Activated T-helper 2 cell treated with anti-CD3 and anti-CD28 coated beads, Interferon-gamma antibody, Interleukin-2, Interleukin-4, amounts not matched to agents 10 μg/mL and 5 μg/mL and 100 μg/mL, durations not matched to agents 14 hours and 24 hours and 36 hours (primary cell): ENCODE measurements at places on chromosomes 1 and 21.

- no peak for DNase-seq
- H3K27ac ChIP-seq: no peak overlapping the region
- H3K4me1 ChIP-seq: no peaks in the 10 kb centered on the region
- H3K4me3 ChIP-seq: no peak overlapping the region
Observed at GRCh38 chr1:78071696-78072095, 25.9 kb downstream of the GIPC2 start.

DNA sequence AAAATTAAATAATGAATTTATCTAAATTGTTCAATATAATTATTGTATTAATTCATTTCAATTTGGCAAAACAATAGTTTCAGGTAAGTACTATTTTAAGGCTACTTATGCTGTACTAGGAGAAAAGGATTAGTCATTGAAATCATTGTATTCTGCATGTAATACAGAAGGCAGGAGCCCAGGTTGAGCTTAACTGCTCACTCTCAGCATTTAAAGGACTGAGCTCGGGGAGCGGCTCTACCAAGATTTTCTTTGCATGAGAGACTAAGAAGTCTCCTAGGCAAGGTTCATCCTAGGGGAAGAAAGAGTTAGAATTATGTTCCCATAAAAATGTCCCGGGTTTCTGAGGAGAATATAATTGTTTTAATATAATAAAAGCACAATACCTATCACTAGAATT lies 112.5 kb downstream of the CYYR1 start:
- no peaks in the 10 kb centered on the region for H3K36me3 ChIP-seq
- peaks cover 5% of the 10 kb centered on the region for H3K4me1 ChIP-seq
- no peak overlapping the region for H3K27ac ChIP-seq
- no peaks in the 10 kb centered on the region for H3K27me3 ChIP-seq

DNA sequence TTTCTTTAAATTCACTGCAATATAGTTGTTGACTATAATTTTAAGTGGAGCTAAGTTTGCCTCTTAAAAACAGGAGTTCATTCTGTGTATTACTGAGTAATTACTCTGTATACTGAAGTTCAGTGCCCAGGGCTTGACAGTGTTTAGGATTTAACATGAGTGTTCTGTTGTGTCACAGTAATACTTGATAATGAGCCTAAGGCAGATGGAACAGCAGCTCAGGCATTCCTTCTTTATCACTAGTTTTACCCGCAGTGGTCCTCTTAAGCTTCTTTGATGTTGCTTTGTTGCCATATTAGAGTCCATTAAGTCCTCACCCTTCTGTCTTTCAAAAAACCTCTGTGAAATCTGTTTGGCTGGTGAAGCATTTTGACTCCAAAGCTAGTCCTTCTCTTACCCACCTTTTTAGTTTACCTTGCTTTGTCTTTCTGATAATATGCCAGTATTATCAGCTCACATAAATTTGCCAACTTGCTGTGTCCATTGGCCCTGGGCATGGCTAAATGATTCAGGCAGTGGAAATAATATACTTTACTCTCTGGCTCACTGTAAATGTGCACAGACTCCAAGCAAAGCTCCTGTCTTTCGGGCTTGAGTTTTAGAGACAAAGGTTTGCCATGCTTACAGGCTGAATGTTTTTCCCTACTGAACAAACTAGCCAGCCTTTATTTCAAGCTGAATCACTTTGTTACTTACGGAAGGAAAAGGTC lies 17.7 kb downstream of the HIPK1 start:
- peaks cover 74% of the 10 kb centered on the region for H3K36me3 ChIP-seq
- DNase-seq: no peak
- peak overlapping the region; percentile 74 for H3K27ac ChIP-seq
- peak overlapping the region; percentile 63 for H3K4me3 ChIP-seq
- H3K4me1 ChIP-seq: peaks cover 49% of the 10 kb centered on the region

DNA sequence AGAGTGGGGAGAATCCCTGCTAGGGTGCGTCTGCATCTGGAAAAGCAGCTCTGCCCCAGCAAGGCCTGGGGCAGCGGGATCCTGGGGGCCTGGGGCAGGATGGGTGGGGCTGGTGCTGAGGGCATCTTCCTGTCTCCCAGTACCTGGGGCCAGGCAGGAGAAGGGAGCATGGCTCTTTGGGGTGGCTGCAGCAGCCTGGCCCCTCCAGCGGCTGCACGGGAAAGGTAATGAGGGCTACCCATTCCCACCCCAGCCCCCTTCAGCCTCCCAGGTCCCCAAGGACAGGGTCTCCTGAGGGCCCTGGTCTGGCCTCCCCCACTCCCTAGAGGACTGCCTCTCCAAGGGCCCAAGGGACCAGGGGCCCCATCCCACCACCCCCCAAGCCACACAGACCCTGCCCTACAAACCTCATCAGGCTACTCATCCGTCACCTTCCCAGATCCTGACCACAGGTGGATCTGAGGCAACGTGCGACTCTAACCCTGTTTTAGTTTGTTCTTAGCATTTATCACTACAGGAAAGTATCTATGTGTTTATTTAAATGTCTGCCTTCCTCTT lies 910 bp upstream of the ANKRD65 start:
- H3K36me3 ChIP-seq: no peaks in the 10 kb centered on the region
- no peak for DNase-seq
- no peak overlapping the region for H3K4me3 ChIP-seq
- H3K27ac ChIP-seq: no peak overlapping the region
- peaks cover 11% of the 10 kb centered on the region for H3K27me3 ChIP-seq
- H3K4me1 ChIP-seq: peaks cover 8% of the 10 kb centered on the region

- peaks cover 9% of the 10 kb centered on the region for H3K4me1 ChIP-seq
- H3K27ac ChIP-seq: no peak overlapping the region
- no peak overlapping the region for H3K4me3 ChIP-seq
- no peaks in the 10 kb centered on the region for H3K27me3 ChIP-seq
- no peak for DNase-seq
Observed at GRCh38 chr1:114116086-114116485, 37.6 kb downstream of the SYT6 start.

- H3K27ac ChIP-seq: no peak overlapping the region
- DNase-seq: no peak
- H3K27me3 ChIP-seq: no peaks in the 10 kb centered on the region
- H3K4me3 ChIP-seq: no peak overlapping the region
- H3K4me1 ChIP-seq: no peaks in the 10 kb centered on the region
Observed at GRCh38 chr1:90325168-90325567, 330.3 kb downstream of the ZNF326 start.

DNA sequence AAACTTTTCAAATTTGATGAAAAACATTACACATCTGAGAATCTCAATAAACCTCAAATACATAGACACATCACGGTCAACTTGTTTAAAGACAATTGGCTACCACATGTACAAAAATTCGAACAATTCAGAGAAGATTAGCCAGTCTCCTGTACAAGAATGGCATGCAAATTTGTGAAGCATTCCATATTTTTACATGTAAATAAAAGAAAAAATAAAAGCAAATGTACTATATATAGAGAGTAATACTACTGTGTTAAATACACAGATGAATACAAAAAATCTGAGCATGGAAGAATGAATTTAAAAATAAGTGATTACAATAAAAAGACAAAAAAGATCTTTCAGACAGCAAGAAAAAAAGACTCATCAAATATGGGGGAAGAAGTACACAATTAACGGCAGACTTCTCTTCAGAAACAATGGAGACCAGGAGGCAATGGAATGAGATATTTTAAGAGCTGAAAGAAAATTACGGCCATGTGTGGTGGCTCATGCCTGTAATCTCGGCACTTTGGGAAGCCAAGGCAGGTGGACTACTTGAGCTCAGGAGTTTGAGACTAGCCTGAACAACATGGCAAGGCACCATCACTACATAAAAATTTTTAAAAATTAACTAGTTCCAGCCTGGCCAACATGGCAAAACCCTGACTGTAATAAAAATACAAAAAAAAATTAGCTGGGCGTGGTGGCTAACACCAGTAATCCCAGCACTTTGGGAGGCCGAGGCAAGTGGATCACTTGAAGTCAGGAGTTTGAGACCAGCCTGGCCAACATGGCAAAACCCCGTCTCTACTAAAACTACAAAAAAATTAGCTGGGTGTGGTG lies 23.2 kb downstream of the HAX1 start:
- peaks cover 4% of the 10 kb centered on the region for H3K36me3 ChIP-seq
- no peak overlapping the region for H3K4me3 ChIP-seq
- no peak for DNase-seq
- H3K4me1 ChIP-seq: no peaks in the 10 kb centered on the region

GRCh38 chr1:170731566-170732251 lies 67.8 kb downstream of the PRRX1 start:
- no peaks in the 10 kb centered on the region for H3K36me3 ChIP-seq
- H3K4me1 ChIP-seq: no peaks in the 10 kb centered on the region
- no peak for DNase-seq
- H3K27ac ChIP-seq: no peak overlapping the region
- H3K4me3 ChIP-seq: no peak overlapping the region

DNA sequence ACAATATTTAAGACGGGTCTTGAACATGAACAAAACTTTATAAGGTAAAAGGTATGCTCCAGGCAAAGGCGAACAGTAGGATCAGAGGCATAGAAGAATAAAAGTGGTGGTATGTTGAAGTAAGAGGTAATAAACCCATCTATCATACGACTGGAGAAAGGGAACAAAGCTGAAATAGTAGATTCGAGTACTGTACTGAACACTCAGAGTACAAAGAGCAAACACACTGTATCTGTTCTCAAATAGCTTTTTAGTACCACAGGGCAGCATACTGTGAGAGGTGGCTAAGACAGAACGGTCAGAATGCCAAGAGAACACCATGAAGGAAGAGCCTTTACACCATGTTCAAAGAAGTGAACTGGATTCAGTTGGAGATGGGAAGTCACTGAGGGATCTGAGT lies 83.2 kb downstream of the EPS15 start:
- no peak for DNase-seq
- no peak overlapping the region for H3K27ac ChIP-seq
- H3K36me3 ChIP-seq: peaks cover 48% of the 10 kb centered on the region
- peaks cover 29% of the 10 kb centered on the region for H3K4me1 ChIP-seq

- no peaks in the 10 kb centered on the region for H3K36me3 ChIP-seq
- no peaks in the 10 kb centered on the region for H3K27me3 ChIP-seq
- H3K27ac ChIP-seq: no peak overlapping the region
- no peak overlapping the region for H3K4me3 ChIP-seq
- no peak for DNase-seq
- H3K4me1 ChIP-seq: no peaks in the 10 kb centered on the region
Observed at GRCh38 chr1:14160781-14161180, 437.7 kb upstream of the KAZN start.

DNA sequence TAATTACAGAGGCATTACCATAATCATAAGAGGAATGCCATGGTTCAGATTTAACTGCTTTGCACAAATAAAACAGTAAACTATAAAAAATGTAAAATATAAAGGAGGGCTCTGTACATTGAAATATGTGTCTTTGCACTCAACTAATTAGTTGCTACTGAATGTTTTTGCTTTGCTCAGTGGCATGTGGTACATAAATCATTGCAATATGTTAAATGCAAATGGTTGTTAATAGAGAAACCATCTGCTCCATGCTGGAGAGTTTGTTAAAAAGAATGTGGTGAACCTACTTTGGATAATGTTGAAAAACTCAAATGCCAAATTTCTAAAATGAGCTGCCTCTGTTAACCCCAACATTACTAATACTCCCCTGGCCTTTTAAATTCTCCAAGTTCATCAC lies 201.5 kb downstream of the NTNG1 start:
- no peak overlapping the region for H3K4me3 ChIP-seq
- no peaks in the 10 kb centered on the region for H3K27me3 ChIP-seq
- H3K36me3 ChIP-seq: no peaks in the 10 kb centered on the region
- H3K4me1 ChIP-seq: no peaks in the 10 kb centered on the region

GRCh38 chr1:225848030-225848955 lies 33.9 kb downstream of the TMEM63A start:
- H3K27ac ChIP-seq: no peak overlapping the region
- DNase-seq: no peak

DNA sequence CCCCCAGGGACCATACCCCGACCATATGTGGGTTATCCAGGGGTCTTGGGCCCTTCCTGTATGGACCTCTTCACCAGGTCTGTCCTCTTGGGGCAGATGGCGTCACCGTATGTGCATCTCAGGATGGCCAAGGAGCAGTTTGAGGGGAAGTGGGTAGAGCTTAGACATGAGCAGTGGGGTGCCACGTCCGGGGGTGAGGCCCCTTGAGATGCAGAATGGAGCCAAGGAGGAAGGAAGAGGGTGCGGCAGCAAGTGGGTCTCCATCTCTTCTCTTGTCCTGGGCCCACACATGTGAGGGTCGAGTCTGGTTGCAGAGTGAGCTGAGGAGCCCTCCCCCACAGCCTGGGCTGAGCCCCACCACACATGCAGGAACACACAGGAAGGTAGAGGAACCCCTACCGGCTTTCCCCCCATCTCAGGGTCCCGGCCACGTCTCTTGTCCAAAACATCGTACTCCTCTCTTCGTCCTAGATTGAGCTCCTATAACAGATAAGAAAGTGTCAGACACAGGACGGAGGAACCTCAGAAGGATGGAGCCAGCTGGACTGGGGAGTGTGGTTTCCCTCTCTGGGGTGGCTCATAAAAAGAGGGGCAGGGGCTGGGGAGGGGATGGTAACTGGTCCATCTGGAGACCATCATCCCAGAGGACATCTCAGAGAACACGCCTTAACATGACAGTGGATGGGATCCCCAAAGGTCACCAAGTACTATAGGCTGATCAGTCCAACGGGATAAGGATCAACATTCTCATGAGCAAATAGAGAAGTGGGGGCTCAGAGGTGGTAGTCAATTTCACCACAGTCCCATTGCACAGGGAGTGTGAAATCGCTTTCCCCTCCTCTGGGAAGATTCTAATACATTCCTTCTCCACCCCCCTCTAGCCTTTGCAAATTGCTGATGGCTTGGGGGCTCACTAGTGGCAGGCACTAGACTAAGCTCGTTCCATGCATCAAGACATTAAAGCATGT lies 79.9 kb downstream of the CD247 start:
- peaks cover 80% of the 10 kb centered on the region for H3K36me3 ChIP-seq
- peaks cover 51% of the 10 kb centered on the region for H3K4me1 ChIP-seq
- H3K27me3 ChIP-seq: no peaks in the 10 kb centered on the region
- no peak overlapping the region for H3K4me3 ChIP-seq
- no peak overlapping the region for H3K27ac ChIP-seq
- no peak for DNase-seq

GRCh38 chr1:246921481-246921880 lies 10.3 kb downstream of the AHCTF1 start:
- H3K4me1 ChIP-seq: peaks cover 22% of the 10 kb centered on the region
- peaks cover 59% of the 10 kb centered on the region for H3K36me3 ChIP-seq
- H3K27me3 ChIP-seq: no peaks in the 10 kb centered on the region
- no peak for DNase-seq

- DNase-seq: no peak
- no peak overlapping the region for H3K27ac ChIP-seq
- no peak overlapping the region for H3K4me3 ChIP-seq
- H3K27me3 ChIP-seq: peaks cover 23% of the 10 kb centered on the region
- H3K36me3 ChIP-seq: no peaks in the 10 kb centered on the region
Observed at GRCh38 chr1:229385853-229386456, 43.1 kb upstream of the CCSAP start.
